ENCODE measurements at places on chromosomes 7 and 10. TPM values are rescaled to one million over a fixed set of nuclear protein-coding genes. Genes with fewer than 3 reads are reported as not detected.

Gene VENTX
- 1.7 TPM for total RNA-seq

Gene ARMS2
- not detected for total RNA-seq

Gene SPDYE6
- not detected for total RNA-seq

Gene CLCN1
- total RNA-seq = not detected

Gene TM9SF3
- total RNA-seq = 90.1 TPM

Gene HMX2
- total RNA-seq = not detected

Gene HYAL4
- not detected for total RNA-seq

Gene EXOC4
- total RNA-seq = 36.6 TPM

- DNase-seq = no peak
- H3K36me3 ChIP-seq = no peaks in the 10 kb centered on the region
- peaks cover 87% of the 10 kb centered on the region for H3K4me1 ChIP-seq
- no peak overlapping the region for H3K4me3 ChIP-seq
- no peaks in the 10 kb centered on the region for H3K27me3 ChIP-seq
- H3K27ac ChIP-seq = peak overlapping the region; percentile 82
Observed at GRCh38 chr7:101941481-101942383, 124.3 kb downstream of the CUX1 start.

- no peak for DNase-seq
- H3K4me1 ChIP-seq = peaks cover 5% of the 10 kb centered on the region
- H3K4me3 ChIP-seq = no peak overlapping the region
- no peak overlapping the region for H3K27ac ChIP-seq
- no peaks in the 10 kb centered on the region for H3K36me3 ChIP-seq
Observed at GRCh38 chr10:69043931-69044531, 43.9 kb upstream of the SRGN start.

- H3K27ac ChIP-seq = no peak overlapping the region
- no peak overlapping the region for H3K4me3 ChIP-seq
- H3K36me3 ChIP-seq = no peaks in the 10 kb centered on the region
- no peaks in the 10 kb centered on the region for H3K27me3 ChIP-seq
- no peak for DNase-seq
- no peaks in the 10 kb centered on the region for H3K4me1 ChIP-seq
Observed at GRCh38 chr7:64638822-64639221, 27.1 kb upstream of the ZNF107 start.

- H3K4me1 ChIP-seq = no peaks in the 10 kb centered on the region
- H3K4me3 ChIP-seq = no peak overlapping the region
- DNase-seq = no peak
- H3K27me3 ChIP-seq = no peaks in the 10 kb centered on the region
- no peak overlapping the region for H3K27ac ChIP-seq
Observed at GRCh38 chr7:154698726-154699291, 304.1 kb downstream of the PAXIP1 start.

DNA sequence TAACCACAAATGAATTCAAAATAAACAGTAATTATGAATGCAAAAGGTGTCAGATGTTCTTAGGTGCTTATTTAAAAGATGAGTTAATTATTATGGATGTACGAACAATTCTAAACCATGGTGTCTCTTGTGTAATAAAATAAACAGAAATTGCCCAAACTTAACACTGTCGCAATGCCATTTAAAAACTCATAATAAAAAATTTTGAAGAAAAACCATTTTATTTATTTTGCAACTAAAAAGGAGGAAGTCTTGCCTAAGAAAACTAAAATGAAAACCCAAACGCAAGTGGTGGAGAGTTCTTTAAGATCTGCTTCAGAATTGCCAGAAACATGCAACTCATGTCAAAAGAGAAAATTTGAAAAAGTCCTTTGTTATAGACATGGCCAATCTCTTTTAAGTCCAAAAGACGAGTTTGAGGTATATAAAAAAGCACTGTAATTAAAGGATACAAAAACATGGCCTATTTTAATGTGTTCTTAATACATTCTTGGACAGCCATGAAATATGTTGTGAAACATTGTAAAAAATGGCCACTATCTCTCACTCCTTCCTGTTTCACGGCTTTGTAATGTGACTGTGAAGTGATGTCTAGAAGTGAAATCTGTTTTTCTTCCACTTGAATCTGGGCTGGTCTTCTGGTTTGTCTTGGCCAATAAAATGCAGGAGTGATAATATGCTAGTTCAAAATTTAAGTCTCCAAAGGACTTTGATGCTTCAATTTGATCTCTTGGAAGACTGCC lies 322.9 kb downstream of the PRPF18 start:
- H3K4me3 ChIP-seq = no peak overlapping the region
- H3K27ac ChIP-seq = no peak overlapping the region
- H3K36me3 ChIP-seq = no peaks in the 10 kb centered on the region

- no peak for DNase-seq
- H3K36me3 ChIP-seq = no peaks in the 10 kb centered on the region
- H3K27me3 ChIP-seq = peaks cover 15% of the 10 kb centered on the region
Observed at GRCh38 chr7:73429215-73429614, 4.4 kb upstream of the FZD9 start.

GRCh38 chr10:31961277-31962074 lies 32.8 kb upstream of the ARHGAP12 start:
- H3K36me3 ChIP-seq = no peaks in the 10 kb centered on the region
- H3K4me1 ChIP-seq = no peaks in the 10 kb centered on the region
- DNase-seq = no peak
- no peak overlapping the region for H3K4me3 ChIP-seq
- no peaks in the 10 kb centered on the region for H3K27me3 ChIP-seq

DNA sequence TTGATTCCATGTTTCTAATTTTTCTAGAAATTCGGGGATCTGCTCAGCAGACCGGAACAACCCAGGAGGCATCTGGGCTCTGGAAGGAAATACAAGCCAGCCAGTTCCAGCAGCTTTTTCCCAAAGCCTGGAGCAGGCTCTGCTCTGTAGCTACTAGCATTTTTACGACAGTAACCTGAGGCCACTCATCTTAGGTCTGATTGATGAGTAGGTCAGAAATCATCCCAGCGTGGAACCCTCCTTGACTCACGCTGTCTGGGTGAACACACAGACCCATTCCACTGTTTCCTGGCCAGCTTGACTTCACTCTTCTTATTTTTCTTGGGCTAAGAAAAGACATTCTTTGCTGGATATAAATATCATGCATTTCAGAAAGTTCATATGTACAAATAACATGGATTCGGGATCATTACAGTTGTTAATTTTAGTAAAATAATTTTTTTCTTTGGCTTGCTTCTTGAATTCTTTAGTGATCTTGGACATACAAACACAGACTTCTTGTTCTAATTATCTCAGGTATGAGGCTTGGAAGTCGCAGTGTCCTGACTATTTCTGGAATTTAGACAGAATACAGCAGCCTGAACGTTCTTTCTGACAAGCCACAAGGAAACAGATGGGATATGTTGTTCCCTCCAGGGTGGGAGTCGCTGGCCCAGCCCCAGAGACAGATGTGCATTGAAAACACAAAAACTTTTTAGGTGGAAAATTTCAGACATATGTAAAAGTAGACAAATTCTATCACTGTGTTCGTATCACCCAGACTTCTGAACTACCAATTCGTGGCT lies 54.6 kb upstream of the PITRM1 start:
- no peak overlapping the region for H3K4me3 ChIP-seq
- peak overlapping the region; percentile 48 for H3K27ac ChIP-seq
- H3K27me3 ChIP-seq = no peaks in the 10 kb centered on the region
- no peaks in the 10 kb centered on the region for H3K36me3 ChIP-seq
- no peak for DNase-seq

GRCh38 chr7:116957874-116958273 lies 4.6 kb downstream of the ST7 start:
- H3K36me3 ChIP-seq = no peaks in the 10 kb centered on the region
- no peak for DNase-seq
- H3K4me3 ChIP-seq = no peak overlapping the region
- no peaks in the 10 kb centered on the region for H3K27me3 ChIP-seq
- H3K27ac ChIP-seq = no peak overlapping the region
- peaks cover 26% of the 10 kb centered on the region for H3K4me1 ChIP-seq

DNA sequence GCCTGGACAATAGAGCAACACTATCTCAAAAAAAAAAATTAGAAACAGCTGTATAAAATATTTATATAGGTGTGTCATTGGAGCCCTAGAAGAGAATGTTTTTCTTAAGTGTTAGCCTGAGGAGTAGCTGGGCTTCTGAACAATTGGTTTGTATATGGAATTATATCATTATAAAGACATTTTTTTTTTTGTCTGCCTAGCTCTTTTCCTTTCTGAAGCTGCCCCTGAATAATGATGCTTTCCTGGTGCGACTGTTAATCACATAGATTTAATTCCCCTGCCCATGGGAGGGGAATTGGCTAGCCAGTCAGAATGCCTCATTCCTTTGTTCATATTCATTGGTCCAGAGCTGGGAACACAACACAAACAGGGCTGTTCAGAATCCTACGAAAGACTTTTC lies 13.9 kb upstream of the ABCC2 start:
- no peaks in the 10 kb centered on the region for H3K36me3 ChIP-seq
- no peak for DNase-seq
- H3K4me3 ChIP-seq = no peak overlapping the region
- H3K27ac ChIP-seq = no peak overlapping the region
- no peaks in the 10 kb centered on the region for H3K27me3 ChIP-seq

DNA sequence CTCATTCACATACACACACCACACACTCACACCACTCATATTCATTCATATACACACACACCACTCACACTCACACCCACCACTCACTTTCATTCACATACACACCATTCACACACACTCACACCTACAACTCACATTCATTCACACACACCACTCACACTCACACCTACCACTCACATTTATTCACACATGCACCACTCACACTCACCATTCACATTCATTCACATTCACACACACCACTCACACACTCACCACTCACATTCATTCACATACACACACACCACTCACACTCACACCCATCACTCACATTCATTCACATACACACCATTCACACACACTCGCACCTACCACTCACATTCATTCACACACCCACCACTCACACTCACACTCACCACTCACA lies 25.4 kb upstream of the C10orf120 start:
- no peak overlapping the region for H3K27ac ChIP-seq
- peaks cover 37% of the 10 kb centered on the region for H3K27me3 ChIP-seq
- DNase-seq = peak; percentile 29
- H3K4me1 ChIP-seq = no peaks in the 10 kb centered on the region

DNA sequence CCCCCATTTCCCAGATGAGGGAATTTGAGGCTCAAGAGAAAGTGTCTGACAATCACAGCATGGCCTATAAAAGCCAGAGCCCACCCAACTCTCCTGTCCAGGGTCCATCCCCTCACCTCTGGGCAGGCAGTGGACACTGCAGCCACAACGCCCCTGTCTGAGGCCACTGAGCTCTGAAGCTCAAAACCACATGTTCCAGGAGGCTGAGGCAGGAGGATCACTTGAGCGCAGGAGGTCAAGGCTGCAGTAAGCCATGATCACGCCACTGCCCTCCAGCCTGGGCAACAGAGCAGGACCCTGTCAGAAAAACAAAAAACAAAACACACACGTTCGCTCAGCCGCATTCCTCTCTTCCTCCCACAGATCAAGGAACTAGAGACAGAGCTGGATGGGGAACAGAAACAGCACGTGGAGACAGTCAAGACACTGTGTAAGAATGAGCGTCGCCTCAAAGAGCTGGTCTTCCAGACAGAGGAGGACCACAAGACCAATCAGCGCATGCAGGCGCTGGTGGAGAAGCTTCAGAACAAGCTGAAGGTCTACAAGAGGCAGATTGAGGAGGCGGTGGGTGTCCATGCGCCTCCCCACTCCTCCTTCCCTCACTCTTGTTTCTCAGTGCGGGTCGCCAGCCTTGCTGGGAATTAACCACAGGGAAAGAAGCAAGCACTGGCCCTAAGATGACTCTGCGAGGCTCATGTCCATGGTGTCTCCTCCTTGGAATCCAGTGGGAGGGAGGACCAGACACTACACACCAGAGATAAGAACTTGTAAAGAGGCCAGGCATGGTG lies 20.0 kb upstream of the ARPC1A start:
- H3K36me3 ChIP-seq = no peaks in the 10 kb centered on the region
- no peaks in the 10 kb centered on the region for H3K4me1 ChIP-seq
- H3K27ac ChIP-seq = no peak overlapping the region
- no peak for DNase-seq
- H3K4me3 ChIP-seq = no peak overlapping the region
- no peaks in the 10 kb centered on the region for H3K27me3 ChIP-seq

GRCh38 chr10:131928248-131929095 lies 27.7 kb downstream of the PPP2R2D start:
- no peaks in the 10 kb centered on the region for H3K36me3 ChIP-seq
- no peak overlapping the region for H3K4me3 ChIP-seq
- peaks cover 62% of the 10 kb centered on the region for H3K4me1 ChIP-seq
- DNase-seq = no peak
- H3K27ac ChIP-seq = peak overlapping the region; percentile 12

- H3K4me3 ChIP-seq = no peak overlapping the region
- H3K36me3 ChIP-seq = no peaks in the 10 kb centered on the region
- no peak for DNase-seq
Observed at GRCh38 chr10:96671211-96671890, 49.0 kb downstream of the PIK3AP1 start.

GRCh38 chr7:37076668-37077067 lies 352.4 kb upstream of the AOAH start:
- H3K36me3 ChIP-seq = no peaks in the 10 kb centered on the region
- no peak overlapping the region for H3K27ac ChIP-seq

GRCh38 chr10:98694014-98694413 lies 247.3 kb upstream of the HPS1 start:
- no peaks in the 10 kb centered on the region for H3K27me3 ChIP-seq
- H3K4me3 ChIP-seq = no peak overlapping the region
- peaks cover 12% of the 10 kb centered on the region for H3K4me1 ChIP-seq
- no peak for DNase-seq

GRCh38 chr10:34224639-34225038 lies 590.5 kb downstream of the PARD3 start:
- DNase-seq = no peak
- H3K27me3 ChIP-seq = no peaks in the 10 kb centered on the region
- H3K27ac ChIP-seq = no peak overlapping the region

DNA sequence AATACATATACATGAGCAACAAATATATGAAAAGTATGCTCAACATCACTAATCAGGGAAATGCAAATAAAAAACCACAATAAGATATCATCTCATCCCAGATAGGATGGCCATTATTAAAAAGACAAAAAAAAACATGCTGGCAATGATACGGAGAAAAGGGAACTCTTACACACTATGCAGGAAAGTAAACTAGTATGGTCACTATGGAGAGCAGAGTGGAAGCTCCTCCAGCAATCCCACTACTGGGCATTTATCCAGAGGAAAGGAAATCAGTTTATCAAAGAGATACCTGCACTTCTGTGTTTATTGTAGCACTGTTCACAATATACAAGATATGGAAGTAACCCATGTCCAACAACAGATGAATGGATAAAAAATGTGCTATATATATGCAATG lies 217.5 kb downstream of the SDK1 start:
- H3K27ac ChIP-seq = no peak overlapping the region
- H3K27me3 ChIP-seq = no peaks in the 10 kb centered on the region
- DNase-seq = no peak

GRCh38 chr10:25210265-25210664 lies 35.5 kb downstream of the GPR158 start:
- H3K4me3 ChIP-seq = no peak overlapping the region
- H3K27me3 ChIP-seq = no peaks in the 10 kb centered on the region
- H3K4me1 ChIP-seq = no peaks in the 10 kb centered on the region
- H3K36me3 ChIP-seq = no peaks in the 10 kb centered on the region

GRCh38 chr7:9026121-9026520 lies 592.7 kb downstream of the NXPH1 start:
- H3K36me3 ChIP-seq = no peaks in the 10 kb centered on the region
- no peak for DNase-seq
- H3K4me1 ChIP-seq = no peaks in the 10 kb centered on the region
- H3K27me3 ChIP-seq = no peaks in the 10 kb centered on the region
- H3K27ac ChIP-seq = no peak overlapping the region
- H3K4me3 ChIP-seq = no peak overlapping the region
